Activated naive CD4-positive, alpha-beta T cell (primary cell): ENCODE measurements at places on chromosomes 1 and 21.

GRCh38 chr1:19042675-19043578, 86.5 kb upstream of the IFFO2 start:
- DNase-seq, result no peak

DNA sequence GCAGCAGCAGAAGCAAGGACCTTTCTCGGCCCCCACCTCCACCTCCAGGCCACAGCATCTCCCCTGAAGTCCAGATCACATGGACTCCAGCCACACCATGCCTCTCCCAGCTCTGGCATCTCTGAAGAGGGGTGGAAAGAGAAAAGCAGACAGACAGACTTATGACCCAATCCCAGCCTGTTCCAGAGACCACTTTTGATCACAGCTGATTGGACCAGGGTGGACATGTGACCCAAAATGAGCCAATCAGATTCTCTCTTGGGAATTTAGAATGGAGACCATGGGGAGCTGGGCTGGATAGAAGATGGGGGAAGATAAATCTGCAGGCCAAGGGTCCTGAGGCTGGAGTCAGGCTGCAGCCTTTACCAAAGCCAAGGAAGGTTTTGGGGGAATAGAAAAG, 16.4 kb downstream of the HTR1D start:
- DNase-seq, result no peak

- DNase-seq, result no peak
Measured at GRCh38 chr1:184497959-184498723, 111.3 kb downstream of the C1orf21 start.

DNA sequence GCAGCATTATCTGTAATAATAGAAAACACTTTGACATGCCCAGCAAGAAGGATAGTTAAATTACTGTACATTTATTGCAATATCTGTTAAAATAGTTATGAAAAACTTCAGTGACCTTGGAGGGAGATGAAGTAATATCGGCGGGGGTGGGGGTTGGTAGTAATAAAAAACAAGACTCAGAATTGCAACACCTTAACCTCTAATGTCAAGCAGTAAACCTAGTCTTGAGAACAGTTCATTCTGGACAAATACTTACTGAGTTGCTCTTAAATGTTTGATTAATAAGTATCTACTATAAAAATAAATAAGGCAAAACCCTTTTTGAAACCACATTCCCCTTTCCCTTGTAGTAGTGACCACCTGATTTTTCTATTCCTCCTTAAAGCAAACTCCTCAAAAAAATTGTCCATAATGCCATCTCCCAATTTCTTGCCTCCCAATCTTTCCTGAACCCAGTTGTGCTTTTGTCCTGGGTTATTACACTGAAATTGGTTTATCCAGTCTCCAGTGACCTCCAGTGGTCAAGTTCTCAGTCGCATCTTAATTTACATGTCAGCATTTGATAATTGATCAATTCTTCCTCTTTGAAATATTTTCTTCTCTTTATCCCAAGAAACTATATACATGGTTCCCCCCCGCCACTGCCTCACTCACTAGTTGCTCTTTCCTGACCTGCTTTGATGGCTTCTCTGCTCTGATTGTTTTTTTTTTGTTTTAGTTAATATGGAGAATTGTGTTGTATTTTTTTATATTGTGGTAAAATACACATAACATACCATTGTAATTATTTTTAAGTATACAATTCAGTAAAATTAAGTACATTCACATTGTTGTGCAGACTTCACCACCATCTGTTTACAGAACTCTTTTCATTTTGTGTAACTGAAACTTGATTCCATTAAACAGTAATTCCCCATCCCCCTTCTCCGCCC, 36.8 kb downstream of the RAP1A start:
- no peak for DNase-seq

GRCh38 chr1:225156254-225156653, 226.8 kb downstream of the DNAH14 start:
- no peak for DNase-seq

DNA sequence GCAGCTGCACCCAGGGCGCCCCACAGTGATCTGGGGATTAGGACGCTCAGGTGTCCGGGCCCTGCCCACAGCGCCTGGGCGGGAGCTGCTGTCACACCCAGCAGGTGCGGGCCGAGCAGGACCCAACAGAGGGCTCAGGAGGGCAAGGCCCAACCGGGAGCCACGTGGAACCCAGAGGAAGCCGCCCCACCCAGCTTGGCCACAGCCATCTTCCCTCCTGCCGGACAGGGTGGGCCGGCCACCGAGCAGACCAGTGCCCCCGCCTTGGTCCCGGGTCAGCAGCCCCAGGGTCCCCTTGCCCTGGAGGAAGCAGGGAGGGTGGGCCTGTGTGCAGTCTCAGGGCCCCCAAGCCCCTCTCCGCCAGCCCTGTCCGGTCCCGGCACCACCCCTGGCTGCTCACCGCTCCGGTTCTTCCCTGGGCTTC, 6.3 kb upstream of the TTLL10 start:
- no peak for DNase-seq

- no peak for DNase-seq
Measured at GRCh38 chr1:15525050-15526020, 1.3 kb upstream of the DNAJC16 start.
